Caco-2 (cell line): ENCODE measurements at places on chromosomes 1 and 21.

DNA sequence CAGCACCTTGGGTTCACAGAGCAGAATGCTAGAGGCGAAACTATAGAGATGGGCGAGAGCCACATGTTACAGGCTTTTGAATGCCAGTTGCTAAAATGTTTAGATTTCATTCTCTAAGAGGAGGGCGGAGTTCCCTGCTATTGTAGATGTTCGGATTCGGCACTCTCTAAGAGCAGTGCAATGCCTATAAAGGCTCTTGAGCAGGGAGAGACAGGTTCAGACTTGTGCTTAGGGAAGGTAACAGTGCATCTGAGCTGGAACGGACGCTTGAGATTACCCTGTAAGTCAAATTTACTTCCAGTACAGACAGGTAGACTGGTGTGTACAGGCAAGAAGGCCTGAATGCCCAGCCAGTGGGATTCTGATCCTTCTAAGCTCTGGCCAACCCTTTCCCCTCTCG lies 15.3 kb downstream of the LURAP1 start:
- no peak for DNase-seq

GRCh38 chr1:45585496-45586075 lies 1.7 kb downstream of the NASP start:
- DNase-seq = no peak

GRCh38 chr21:42493109-42494060 lies 2.6 kb downstream of the RSPH1 start:
- peak; percentile 64 for DNase-seq

DNA sequence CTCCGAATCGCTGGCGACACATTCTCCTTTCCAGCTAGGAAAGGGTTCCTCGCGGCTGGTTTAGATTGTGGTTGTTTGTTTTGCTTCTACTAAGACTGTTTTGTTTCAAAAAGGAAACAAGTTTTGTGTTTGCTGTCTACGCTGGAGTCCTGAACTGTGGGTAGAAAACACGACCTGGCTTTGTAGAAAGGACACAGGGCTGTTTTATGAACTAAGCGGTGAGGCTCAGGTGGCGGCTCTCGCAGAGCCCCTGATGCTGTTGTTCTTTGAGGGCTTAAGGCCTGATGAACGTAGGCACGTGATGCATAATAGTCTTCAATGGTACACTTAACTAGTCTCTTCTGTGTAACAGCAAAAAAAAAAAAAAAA lies 27.0 kb upstream of the FHAD1 start:
- DNase-seq = no peak

GRCh38 chr1:88943241-88943640 lies 49.2 kb downstream of the KYAT3 start:
- no peak for DNase-seq
